ENCODE measurements at places on chromosomes 11 and 22. TPM values are rescaled to one million over a fixed set of nuclear protein-coding genes. Genes with fewer than 3 reads are reported as not detected.

Gene VPS37C
- 5.8 TPM for total RNA-seq

Gene FOSL1
- total RNA-seq: 2.0 TPM

Gene ANO3
- total RNA-seq: not detected

Gene IGLL5
- total RNA-seq: not detected

Gene CLMP
- total RNA-seq: 0.15 TPM

DNA sequence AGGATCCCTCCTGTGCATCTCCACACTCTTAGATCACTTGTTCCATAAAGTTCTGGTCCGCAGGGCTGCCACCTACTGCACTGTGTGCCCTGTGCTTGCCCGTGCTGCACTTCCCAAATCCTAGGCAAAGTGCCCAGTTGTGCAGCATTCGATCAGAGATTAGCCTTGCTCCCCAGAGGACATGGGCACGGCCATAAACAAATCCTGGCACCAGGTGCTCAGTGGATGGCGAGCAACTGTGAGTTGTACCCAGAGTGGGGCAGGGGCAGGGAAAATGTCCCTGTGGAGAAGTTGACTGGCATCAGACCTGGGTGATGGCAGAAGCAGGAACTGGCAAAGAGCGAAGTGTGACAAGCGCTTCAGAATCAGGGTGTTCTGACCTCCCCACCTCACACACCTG is 4.7 kb downstream of the FADS2 start:
- no peak for DNase-seq

- DNase-seq: no peak
Observed at GRCh38 chr11:106238704-106239360, 161.4 kb downstream of the AASDHPPT start.

- DNase-seq: no peak
Observed at GRCh38 chr22:22657712-22658111, 13.3 kb downstream of the GGTLC2 start.

GRCh38 chr11:1918436-1919315 is 827 bp upstream of the TNNT3 start:
- no peak for DNase-seq

DNA sequence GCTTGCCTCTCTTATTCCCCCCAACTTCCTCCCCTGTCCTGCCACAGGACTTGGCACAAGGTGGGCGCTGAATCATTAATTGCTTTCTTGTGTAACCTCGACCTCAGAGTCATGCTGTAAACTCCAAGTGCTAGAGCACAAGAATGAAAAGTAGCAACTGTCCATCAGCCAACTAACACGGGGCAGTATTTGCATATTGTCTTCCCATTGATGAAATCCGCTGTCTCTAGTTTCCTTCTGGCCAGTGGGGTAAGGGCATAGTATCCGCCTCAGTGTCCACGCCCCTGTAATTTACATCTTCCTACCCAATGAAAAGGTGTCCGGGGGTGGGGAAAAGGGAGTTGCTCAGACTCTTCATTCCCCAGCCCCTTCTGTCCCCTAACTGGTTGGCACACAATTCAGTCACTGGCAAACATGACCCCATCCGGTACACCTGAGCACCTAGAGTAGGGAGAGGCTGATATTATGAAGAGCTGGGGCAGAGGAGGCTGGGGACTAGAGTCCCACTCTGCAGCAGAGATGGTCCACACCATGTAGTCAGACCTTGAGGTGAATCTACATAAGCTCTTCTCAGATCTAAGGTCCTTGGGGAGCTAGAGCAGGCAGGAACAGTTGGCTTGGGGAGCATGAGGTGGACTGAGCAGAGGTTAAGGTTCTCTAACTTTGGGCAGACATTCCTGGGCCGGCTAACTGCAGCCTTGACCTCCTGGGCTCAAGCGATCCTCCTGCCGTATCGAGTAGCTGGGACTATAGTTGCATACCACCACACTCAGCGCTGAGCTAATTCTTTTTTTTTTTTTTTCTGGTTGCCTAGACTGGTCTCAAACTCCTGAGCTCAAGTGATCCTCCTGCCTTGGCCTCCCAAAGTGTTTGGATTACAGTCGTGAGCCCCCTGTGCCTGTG is 6.8 kb upstream of the GGA1 start:
- no peak for DNase-seq

DNA sequence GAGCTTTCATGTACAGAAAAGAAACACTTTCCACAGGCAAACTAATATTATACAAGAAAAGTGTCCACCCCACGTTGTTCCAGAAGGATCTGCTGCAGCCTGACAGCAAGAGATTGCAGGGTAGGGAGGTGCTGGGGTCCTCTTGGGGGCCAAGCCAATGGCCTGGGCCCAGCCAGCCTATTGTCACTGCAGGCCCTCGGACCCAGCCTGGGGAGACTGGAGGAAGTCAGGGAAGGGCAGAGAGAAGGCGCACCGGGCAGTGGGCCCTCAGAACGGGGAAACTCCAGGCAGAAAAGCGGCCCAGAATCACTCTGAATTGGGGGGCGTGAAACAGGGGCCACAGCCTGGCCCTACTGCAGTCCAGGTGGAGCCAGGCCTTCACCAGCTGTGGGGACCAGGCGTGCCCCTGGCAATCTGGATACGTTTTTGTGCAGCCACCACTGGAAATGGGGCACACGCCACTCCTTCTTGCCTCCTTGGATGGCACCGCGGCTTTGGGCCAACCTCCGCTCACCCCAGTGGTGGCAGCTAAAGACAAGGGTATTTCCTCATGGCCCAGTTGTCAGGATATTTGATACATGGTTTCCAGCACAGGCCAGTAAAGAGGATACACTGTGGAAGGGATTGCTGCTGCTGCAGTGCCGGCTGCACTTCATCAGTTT is 3.9 kb upstream of the NAP1L4 start:
- no peak for DNase-seq

DNA sequence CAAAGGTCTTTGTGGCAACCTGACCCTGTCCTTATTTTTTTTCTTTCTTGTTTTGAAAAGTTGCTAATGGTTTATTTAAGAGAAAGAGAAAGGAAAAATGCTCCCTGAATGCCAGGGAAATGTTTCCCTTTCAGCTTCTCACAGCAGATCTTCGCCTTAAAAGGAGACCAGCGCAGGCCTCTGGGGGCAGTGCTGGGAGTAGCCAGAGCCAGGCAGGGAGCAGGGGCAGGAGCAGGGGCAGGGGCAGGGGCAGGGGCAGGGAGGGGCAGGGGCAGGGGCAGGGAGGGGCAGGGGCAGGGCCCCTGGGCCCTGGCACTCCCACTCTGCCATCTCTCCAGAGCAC is 5.1 kb downstream of the MOB2 start:
- no peak for DNase-seq
